Esophagus squamous epithelium (tissue), 5 donors: ENCODE measurements at places on chromosomes 6 and 20.

DNA sequence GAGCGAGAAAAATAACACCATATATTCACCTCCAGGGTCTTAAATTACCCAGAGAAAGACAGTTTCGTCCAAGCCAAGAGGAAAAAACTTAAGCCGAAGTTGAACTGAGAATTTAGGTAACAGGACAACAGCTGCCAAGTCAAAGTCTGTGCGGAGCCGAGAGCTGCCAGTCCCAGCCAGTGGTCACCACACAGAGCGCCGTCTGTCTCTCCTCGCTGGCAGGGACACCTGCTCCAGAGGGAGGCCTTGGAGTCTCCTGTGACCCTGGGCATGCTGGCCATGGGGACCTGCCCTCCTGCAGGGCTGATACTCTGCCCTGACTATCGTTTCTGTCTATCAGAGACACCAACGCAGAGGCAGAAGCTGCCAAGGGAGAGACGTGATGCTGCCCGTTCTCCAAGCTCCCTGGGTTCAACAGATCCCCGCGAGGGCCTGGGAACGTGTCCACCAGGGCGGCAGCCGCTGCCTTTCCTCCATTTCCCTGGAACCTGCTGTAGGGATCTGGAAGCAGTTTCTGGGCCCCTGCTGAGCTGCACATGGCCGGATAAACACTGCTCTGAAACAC is 341.3 kb downstream of the SMOC2 start:
- no peak for DNase-seq

DNA sequence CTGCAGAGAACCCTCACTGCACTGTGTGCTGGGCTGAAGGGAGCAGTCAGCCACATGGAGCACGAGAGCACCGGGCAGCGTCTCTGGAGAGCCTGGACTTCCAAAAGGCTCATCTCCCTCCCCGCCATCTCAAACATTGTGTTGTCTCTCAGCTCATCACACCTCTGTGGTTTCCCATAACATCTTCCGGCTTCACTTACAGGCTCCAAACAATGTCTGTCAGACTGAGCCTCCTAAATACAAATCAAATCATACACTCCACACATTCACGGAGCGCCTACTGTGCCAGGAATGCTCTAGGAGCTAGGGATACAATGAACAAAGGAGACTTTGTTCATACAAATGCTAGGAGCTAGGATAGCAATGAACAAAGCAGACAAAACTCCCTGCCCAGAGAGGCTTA is 398.0 kb downstream of the RNGTT start:
- DNase-seq, result no peak

- DNase-seq, result no peak
These were observed 19.8 kb downstream of the DACT2 start for GRCh38 chr6:168299541-168300511.

DNA sequence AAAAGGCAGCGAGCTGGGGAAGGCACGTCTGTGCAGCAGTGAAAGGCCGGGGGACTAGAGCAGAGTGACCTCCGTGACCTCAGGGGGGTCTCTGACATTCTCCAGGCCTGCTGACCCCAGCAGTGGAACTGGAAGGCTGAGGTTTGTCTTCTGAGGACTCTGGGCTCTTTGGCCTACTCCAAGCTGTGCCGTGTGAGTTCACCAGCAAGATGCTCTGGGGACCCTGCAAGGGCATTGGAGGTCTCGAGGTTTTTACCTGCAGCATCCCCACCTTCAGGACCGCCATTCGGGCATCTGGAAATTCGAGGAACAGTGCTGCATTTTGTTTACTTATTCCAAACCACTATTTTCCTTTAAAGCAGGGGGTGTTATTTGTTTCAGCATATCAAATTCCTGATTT is 140.9 kb downstream of the PHACTR3 start:
- no peak for DNase-seq

DNA sequence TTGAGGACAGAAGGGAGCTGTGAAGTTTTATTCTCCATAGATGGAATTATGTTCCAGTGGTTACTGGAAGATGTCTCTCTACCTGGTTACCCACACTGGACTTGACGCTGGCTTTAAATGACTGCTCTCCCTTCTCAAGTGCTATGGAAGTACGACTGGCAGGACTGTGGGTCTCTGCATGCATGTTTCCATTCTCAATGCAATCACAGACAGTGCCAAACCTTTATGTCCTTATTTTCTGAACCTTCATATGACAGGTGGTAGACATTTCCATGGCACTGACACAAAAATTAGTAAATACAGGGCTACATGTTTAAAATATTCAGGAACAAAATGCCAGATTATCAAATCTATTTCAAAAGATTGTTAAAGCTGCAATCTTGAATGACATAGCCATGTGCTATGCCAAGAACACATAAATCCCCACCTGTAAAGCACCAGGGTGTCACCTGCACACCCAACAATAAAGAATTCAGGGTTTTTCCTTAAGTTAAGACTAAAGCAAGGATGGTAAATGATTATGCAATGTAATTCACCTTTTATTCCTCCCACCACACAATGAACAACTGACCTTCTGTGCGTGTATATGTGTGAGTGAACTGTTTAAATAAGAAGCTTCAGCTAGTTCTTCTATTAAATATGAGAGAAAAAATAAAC is 153.3 kb upstream of the ENPP5 start:
- no peak for DNase-seq

DNA sequence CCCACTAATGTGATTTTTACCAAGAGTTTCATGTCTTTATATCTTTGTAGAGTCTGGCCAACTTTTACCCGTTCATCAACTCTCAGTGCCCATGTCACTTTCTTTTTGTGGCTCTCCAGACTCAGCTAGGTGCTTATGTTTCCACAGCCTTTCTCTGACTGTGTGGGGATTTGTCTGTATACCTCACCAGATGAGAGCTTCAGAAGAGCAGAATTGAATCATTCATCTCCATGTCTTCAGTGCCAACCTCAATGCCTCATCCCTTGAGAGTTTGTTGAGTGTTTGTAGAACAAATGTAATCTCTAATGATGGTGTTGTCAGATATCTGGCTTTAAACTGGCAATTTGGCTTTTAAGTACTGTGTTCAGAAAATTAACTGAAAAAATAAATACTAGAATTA is 16.8 kb upstream of the CCN2 start:
- no peak for DNase-seq

DNA sequence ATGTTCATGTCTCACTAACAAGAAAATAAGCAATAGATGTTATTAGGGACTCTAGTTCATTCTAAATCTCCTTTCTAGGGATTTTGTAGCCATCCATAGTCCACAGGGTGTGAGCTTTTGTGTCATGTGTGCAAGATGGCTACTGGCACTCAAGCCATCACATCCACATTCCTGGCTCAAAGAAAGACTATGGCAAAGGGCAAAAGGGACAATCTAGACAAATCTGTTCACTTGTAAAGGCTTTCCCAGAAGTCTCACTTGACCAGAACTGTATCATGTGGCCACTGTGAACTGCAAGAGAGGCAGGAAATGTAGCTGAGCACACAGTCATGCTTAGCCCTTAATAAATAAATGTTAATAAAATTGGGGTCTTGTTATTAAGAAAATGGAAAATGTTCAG is 212.6 kb upstream of the EXOC2 start:
- no peak for DNase-seq

DNA sequence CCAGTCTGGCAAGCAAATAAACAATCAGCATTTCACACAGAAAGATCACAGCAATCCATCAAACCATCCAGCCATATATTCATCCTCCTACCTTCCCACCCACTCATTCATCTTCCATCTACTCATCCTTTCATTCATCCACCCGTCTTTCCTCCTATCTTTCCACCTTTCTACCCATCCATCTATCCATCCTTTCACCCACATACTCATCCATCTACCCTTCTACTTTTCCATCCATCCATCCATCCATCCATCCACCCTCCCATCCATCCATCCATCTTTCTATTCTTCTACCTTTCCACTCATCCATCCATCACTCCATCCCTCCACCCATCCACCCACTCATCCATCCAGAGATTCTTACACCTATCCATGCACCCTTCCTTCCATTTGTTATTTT is 49.3 kb downstream of the KIAA0319 start:
- no peak for DNase-seq

DNA sequence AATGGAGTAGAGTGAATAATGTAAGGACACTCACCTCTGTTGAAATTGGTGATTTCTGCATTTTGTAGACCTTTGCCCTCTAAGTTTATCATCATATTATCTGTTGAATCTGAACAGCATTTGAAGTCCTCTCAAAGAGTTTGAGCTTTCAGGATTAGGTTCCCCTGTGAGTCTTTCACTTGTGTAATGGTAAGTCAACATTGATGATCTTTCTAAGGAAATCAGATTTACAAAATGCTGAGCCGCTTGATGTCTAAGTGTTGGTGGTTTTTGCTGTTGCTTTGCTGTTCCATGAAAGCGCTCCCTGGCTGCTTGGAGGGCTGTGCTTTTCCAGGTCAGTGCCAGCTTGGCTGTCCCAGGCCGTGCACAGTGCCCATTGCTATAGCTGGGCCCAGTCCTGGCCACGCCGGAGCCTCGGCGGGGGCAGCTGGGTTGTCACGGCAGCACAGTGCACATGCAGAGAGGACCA is 33.8 kb upstream of the KIF25 start:
- no peak for DNase-seq

DNA sequence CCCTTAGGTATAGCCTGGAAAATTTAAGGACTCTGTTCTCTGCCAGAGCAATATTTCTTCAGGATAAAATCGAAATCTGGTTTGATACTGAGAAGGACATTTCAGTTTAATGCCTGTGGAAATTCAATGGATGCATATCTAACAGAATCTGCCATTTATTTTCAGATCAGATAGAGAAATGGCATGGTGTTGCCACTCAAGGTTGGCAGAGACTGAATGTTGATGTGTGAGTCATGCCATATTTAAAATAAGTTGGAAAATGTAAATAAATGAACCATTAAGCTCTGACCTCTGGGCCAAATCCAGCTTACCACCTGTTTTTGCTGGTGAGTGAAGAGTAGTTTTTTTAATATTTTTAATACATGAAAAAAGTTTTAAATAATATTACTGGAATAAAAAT is 594.6 kb downstream of the DOK5 start:
- DNase-seq, result no peak

GRCh38 chr20:24768201-24768636 is 180.8 kb upstream of the CST7 start:
- DNase-seq, result no peak

- no peak for DNase-seq
These were observed 287.3 kb upstream of the FOXQ1 start for GRCh38 chr6:1024587-1024986.

DNA sequence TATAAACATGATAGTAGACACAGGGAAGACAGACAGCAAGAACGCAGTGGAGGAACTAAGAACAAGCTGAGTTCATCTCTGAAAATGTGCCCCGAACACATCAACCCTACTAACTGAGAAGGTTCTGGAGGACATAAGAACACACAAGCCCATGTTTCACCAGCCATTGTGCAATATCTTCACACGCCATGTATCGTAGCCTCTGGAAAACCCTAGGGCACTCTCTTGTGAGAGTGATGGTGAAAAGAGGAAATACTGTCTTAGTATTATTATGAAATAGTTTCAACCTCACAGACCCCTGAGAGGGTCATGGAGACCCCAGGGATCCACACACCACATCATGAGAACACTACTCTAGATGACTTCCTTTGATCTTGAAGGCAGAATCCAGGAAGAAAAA is 26.1 kb upstream of the FOXF2 start:
- DNase-seq, result no peak

DNA sequence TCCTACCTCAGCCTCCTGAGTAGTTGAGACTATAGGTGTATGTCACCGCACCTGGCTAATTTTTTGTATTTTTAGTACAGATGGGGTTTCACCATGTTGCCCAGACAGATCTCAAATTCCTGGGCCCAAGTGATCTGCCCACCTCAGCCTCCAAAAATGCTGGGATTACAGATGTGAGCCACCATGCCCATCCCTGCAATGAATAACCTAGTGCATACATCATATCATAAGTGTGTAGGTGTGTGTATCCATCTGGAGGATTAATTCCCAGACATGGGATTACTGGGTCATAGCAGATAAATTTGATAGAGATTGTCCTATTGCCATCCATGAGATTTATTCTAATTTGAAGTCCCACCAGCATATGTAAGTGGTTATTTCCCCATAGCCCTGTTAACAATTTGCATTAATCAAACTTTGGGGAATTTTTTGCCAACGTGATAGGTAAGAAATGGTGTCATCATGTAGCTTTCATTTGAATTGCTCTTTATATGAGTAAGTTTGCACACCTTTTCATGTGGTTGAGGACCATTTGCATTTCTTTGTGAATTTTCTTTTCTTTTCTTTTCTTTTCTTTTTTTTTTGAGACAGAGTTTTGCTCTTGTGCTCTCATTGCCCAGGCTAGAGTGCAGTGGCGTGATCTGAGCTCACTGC is 29.9 kb upstream of the BACH2 start:
- no peak for DNase-seq

DNA sequence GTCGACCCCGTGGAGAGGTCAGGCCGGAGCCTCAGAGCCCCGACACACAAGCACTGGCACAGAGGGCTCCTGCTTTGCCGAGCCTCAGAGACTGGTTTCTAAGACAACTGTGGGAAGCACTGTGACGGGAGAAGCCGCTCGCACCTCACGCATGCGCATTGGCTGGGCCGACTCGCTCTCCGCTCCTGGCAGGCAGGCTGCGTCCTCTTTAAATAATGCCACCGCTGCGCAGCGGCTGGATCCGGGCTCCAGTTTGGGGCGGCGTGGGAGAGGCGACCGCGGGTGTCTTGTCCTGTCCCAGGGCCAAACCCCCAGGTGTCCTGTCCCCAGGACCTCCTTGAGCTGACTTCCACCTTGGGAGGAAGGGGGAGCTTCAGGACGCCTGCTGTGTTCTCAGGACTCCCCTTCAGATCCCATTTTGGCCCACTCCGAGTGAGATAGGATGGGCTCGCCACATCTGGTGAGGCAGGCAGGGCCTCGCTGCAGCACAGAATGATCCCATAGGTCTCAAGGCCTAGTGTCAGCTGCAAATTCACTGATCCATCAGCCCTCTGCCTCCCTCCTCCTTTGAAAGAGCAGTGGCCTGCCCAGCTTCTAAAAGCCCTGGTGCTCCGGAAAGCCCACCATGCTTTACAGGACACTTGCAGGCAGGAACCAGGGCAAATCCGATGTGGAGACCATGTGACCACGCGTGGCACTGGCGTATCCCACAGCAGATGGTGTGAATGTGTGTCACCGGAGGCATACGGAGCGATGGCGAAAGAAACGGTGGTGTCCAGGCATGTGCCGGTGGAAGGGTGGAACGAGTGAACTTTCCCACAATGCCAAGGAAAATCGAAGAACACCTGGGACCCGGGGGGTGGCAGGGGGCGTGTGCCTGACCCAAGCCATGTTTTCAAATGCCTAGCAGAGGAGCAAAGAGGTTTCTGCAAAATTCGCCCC is 169.3 kb upstream of the ZNF337 start:
- DNase-seq, result no peak

DNA sequence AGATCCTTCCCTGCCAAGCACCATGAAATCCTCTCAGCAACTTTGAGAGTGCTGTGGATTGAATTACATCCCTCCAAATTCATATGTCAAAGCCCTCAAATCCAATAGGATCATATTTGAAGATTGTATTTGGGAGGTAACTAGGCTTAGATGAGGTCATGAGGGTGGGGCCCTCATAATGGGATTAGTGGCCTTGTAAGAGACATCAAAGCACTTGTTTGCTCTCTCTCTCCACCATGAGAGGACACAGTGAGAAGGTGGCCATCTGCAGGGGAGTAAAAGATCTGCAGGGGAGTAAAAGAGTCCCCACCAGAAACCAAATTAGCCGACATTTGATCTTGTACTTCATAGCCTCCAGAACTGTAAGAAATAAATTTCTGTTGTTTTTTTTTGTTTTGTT is 298.2 kb downstream of the SAMD5 start:
- DNase-seq, result no peak

GRCh38 chr6:52284131-52284459 is 447 bp downstream of the MCM3 start:
- DNase-seq, result peak; percentile 20

GRCh38 chr20:19913349-19913748 is 103.8 kb upstream of the NAA20 start:
- DNase-seq, result no peak

GRCh38 chr20:33554914-33555420 is 65.1 kb downstream of the CBFA2T2 start:
- no peak for DNase-seq
